ENCODE measurements at places on chromosomes 7 and 10.

DNA sequence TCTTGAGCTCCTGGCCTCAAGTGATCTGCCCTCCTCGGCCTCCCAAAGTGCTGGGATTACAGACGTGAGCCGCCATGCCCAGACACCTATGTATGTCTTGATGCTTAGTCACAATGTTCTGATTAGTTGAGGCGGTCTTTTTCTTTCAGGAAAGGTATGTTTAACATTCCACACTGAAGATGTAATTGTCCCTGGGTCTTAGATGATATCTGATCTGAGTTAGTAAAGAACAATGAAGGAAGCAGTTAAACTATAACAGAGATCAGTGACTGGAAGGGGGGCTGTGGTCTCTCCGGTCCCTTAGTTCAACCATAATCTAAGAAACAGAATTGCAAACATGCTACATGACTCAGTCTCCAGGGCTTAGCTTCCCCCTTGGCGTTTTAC lies 31.5 kb upstream of the SH2D4B start:
- DNase-seq, result no peak

GRCh38 chr7:139046143-139046542 lies 10.3 kb upstream of the ZC3HAV1L start:
- no peak for DNase-seq

GRCh38 chr7:116653204-116653603 lies 18.8 kb upstream of the MET start:
- DNase-seq, result no peak

GRCh38 chr7:27150568-27151340 lies 1.6 kb downstream of the HOXA3 start:
- DNase-seq, result peak; percentile 52

DNA sequence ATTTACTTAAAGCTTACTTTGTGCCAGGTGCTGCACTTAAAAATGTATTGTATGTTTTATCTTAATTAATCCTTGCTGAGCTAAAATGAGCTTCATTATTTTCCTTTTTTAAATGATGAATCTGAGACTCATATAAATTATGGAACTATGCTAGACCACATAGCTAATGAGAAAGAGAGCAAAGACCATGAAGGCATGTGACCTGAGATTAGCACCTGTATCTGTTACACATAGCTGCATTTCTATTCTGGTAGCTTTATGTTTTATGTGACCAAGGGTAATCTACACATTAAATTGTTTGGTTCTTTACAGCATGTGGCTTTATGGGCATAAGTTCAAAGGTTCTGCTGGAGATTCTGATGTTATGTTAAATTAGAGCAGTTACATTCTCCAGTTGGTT lies 839.1 kb upstream of the SORCS1 start:
- DNase-seq, result no peak

DNA sequence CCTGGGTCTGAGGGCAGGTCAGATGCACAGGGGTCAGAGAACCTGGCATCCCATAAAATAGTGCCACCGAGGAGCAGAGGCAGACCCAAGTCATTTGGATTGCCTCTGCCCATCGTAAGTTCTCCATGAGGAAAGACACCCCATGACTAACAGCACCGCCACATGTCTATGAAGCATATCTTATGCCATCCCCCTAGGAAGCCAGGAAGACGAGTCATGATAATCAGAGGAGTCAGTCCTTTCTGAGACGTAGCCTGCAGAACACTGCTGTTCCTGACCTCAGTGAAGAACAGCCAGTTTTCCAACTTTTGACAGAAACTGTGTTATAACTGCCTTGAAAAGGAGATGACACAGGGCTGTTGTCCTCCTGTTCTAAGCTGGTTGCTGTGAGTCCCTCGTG lies 51.2 kb downstream of the INSYN2A start:
- DNase-seq, result no peak

- no peak for DNase-seq
These were observed 88.7 kb downstream of the ADARB2 start for GRCh38 chr10:1648648-1649047.

DNA sequence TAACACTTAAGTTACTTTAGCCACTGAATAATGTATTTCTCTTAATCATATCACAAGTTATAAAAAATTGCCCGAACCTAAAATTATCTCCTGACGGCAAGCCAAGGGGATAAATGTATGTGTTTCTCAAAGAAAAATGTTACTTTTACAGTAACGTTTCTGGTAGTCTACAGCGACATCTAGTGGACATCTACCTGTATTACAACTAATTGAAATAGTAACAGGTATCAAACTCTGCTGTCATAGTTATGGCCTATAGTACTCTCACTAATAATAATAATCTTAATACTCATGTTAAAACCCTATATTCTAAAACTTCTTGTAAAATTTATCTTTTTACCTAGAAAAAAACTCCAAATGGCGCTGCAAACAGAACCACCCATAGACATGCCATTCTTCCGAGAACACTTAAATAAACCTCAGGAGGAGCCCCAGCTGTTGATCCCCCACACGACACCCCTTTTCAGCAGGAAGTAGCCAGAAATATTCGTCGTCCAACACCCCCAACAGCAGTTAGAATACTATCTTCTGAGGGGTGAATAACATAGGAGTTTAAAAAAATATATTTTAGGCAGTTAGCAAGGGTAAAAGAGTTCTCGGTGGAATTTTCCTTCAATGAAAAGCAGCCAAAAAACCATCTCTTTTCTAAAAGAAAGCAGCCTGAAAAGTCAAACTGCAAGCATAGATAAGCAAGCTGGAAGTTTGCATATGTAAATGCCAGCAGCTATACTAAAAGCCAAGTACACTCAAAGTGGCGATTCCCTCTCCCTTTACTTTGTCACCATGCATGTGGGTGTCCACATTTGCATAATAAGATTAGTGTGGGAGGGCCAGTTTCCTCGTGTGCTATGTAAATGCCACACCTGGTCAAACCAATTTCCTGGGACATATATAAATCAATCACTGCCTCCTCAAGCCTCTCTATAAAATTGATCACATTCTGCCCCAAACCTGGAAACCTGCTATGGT lies 40.5 kb upstream of the ZNF107 start:
- no peak for DNase-seq

DNA sequence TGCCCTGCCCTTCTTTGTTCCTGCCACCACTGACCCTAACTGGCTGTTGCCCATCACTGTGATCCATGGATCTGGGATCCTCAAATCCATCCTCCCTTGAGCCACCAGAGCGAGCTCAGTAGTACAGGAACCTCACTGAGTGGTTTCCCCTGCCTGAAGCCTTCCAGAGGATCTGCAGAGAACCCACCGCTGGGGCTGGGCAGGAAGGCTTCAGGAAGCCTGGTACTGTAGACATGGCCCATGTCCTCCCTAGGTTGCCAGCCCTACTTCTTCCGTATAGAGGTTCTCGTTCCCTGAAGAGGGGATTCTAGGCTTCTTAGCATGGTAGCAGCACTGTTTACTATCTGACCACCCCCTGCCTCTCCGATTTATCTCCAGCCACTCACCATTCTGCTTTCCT lies 687.3 kb upstream of the FOXK1 start:
- no peak for DNase-seq

GRCh38 chr7:90701021-90701420 lies 104.9 kb downstream of the CDK14 start:
- DNase-seq, result no peak

DNA sequence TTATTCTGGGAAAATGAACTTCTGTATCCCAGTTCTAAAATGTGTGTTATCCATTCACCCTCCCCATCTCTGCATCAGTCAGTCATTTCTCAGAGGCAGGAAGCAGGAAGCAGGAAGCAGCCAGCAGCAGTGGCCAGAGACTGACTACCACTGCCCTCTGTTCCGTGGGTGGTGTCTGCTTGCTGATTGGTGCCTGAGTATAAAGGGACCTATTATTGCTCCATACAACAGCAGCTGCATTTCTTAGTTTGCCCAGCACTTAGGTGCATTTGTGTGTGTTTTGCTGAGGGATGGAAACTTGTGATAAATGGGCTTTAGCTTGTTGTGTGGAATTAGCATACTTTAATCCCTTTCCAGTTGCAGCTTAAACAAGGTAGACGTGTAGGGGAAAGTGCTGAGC lies 582.2 kb downstream of the SORCS1 start:
- DNase-seq, result no peak

- DNase-seq, result no peak
These were observed 1040.0 kb downstream of the SORCS3 start for GRCh38 chr10:105681051-105681450.

GRCh38 chr7:78794101-78794500 lies 659.4 kb downstream of the MAGI2 start:
- no peak for DNase-seq

DNA sequence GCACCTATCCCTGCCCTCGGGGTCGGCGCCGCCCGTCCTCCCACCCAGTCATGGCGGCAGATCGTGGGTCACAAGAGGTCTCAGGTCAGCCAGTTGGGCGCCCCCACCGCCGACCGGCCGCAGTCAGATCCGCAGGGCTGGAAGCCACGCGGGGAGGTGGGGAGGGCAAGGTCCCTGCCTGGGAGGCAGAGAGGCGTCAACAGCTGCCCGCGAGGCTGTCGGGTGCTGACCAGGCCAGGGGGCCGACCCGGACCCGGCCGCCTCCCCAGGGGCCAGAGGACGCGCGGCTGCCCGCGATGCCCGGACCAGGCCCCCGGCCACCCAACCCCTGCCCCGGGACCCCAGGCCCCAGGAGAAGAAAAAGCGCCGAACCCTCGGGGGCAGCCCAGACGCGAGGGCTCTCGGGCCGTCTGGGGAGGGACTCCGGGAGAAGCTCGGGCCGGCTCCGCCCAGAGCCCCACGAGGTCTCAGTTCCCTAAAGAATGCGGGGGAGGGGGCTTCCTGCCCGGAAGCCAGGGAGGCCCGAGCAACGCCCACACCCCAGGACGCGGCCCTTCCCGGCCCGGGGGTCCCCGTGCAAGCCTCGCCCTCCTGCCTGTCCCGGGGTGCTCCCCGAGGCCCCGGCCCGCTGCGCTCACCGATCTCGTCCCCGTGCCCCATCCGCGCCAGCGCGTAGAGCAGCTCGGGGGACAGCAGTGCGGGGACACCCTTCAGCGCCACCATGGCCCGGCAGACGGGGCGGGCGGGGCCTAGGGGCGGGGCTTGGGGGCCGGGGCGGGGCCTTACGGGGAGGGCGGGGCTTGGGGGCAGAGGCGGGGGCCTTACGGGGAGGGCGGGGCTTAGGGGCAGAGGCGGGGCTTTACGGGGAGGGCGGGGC lies at the start of gene FUOM:
Gene FUOM, minus strand, starts transcription at position 735 of the 877 bp plus-strand sequence. Its CDS starts 12 bp downstream, at position 723.
- peak; percentile 77 for DNase-seq

DNA sequence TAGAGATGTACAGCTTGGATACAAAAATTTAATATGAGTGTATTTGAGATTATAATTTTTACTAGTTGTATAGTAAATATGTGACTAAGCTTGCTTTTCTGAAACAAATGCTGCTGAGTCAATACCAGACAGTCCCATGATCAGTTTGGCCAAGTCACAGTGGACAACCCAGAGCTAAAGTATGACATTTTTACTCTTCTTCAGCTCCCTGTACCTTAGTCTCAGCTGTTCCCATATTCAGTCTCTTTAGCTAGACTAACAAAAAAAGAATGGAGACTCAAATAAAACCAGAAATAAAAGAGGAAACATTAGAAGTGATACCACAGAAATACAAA lies 189.3 kb downstream of the CTNNA3 start:
- no peak for DNase-seq

GRCh38 chr7:30268586-30268985 lies 15.8 kb upstream of the ZNRF2 start:
- no peak for DNase-seq

DNA sequence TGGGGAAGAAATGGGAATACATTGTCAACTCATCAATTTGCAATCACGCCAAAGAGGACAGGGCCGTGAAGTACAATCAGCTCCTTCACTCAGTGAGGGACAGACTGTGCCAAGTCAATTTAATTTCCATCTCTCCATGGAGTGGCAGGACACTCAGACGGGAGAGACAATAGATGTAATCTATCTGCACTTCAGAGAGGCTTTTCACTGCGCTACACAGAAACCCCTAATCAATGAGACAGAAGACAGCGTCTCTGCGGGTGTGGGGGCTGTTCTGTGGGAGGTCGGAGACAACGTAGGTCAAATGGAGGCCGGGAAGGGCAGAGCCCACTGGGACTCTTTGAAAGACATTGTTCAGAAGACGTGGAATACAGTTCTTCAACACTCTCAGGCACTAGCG lies 541.0 kb upstream of the ADARB2 start:
- no peak for DNase-seq

DNA sequence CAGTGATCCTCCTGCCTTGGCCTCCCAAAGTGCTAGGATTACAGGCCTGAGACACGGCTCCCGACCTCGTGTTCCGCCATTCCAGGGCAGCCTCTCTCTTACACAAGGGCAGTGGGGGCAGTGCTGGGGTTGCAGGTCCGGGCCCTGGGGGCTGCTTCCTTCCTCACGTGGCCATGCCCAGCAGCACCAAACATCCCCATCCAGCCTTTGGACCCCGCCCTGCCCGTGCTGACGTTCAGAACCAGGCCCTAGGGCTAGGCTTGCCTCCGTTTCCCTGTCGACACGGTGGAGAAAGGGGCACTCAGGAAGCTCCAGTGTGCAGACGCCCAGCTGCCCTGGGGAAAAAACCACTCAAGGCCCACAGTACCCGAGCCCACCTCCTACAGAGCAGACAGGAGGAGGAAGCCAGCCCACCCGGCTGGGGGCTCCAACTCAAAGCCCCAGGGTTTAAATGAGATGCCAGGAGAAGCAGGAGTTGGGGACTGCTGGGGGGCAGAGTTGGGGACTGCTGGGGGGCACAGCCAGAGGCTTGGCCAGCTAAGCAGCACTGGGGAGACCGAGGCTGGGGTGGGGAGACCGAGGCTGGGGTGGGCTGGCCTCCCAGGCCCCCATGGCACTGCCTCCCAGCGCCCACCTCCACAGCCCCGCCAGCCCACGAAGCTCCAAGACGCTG lies 35.9 kb downstream of the ADAP1 start:
- no peak for DNase-seq

- no peak for DNase-seq
These were observed 20.0 kb downstream of the ARHGAP21 start for GRCh38 chr10:24703700-24704099.

- no peak for DNase-seq
These were observed 196.8 kb downstream of the REEP3 start for GRCh38 chr10:63718006-63718405.

GRCh38 chr10:60565492-60565891 lies 175.8 kb upstream of the ANK3 start:
- DNase-seq, result no peak

DNA sequence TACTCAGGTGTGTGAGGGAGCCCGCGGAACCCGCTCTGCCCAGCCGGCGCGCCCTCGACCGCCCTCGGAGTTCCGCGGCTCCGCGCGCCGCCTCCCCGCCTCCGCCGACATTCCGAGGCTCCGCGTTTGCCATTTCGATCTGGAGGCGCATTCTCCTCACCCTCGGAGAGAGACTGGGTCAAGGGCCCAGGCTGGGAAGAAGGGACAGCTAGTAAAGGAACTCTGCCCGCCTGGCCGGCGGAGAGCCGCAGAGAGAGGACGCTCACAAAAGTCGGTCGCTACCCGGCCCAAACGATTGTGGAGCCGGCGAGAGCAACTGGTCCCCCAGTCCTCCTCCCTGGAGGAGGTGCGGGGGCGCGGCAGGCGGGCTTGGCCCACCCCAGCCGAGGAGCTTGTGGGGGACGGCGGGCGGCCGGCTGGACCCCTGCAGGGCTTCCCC lies 74.5 kb upstream of the LEP start:
- DNase-seq, result no peak

- no peak for DNase-seq
These were observed 546.8 kb downstream of the PHTF2 start for GRCh38 chr7:78345293-78345911.

All from stimulated activated naive CD4-positive, alpha-beta T cell treated with Interleukin-2 at 50 U/mL for 16 hours (primary cell).